ENCODE measurements at places on chromosomes 5 and 9.

DNA sequence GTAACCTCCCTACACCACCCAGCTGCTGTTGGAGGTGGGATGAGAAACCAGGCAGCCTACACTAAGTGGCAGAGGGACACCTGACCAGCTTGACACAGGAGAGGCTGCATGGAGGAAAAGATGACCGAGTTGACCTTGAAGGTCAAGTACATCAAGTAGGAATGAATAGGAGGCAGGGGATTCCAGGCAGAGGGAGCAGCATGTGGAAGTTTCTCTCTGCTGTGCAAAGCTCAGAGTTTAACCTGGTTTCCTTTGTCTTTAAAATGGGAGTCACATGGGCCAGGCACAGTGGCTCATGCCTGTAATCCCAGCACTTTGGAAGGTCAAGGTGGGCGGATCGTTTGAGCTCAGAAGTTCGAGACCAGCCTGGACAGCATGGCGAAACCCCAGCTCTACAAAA lies 32.6 kb downstream of the SPRY4 start:
- no peak for DNase-seq

DNA sequence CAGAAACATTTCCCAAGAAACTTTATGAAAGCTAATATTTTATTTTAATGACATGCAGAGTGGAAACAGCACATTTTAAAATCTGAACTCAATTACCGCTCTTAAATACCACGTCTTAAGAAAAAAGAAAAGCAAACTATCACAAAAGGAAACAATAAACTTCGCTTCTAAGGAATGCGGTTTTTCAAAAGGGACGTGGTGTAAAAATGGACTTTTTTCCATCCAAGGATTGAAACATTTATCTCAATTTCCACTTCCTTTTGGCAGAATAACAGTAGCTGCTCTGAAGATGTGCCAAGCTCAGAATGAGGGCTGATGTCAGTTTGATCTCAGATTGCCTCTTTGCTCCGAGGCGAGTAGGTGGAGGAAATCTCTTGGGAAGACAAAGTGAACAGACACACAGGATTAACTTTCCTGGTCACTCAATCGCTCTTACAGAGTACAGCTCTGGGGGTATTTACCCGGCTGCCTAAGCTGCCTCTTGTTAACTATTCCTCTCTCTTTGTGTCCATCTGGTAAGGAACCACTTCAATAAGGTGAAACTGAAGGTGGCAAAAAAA lies 158.5 kb downstream of the TRPM6 start:
- DNase-seq: no peak

DNA sequence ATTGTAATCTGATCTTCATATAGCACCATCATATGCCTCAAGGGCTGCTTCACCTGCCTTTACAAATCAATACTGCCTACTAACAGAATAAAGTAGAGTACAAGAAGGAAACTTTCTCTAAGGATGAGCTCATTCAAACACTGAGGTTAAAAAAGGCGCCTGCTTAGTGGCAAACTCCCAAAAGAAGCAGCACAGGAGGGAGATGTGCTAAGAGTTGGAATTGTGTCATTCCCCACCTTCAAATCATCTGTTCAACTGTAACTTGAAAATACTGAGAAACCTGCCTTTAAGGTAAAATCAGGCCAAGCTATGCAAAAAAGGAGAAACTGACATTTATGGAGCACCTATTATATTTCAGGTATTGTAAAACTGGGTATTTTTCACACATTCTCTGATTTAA lies 560.6 kb downstream of the PTPRD start:
- no peak for DNase-seq

DNA sequence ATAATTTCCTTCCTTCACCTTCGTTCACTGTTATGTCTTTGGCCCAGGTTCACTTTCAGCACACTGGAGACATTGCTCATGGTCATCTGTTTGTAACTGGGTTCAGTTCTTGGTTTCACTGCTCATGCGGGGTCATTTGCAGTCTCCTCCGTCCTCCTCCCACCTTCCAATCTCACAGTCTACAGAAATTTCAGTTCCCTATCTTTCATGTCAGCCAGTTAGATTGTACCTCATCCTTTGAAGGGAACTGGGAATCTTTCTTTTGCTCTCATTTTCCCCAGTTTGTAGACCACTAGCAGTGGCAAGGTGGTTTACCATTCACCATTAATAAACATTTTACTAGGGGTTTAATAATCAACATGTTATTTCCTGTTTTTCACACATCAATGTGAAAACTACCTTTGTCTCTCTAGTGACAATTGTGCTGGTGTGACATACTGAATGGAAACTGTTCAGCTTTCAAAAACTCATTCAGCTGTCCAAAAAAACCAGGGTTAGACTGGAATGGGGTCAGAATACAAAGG lies 100.9 kb upstream of the IL6ST start:
- DNase-seq: no peak

GRCh38 chr5:34511915-34512314 lies 144.2 kb upstream of the RAI14 start:
- no peak for DNase-seq

DNA sequence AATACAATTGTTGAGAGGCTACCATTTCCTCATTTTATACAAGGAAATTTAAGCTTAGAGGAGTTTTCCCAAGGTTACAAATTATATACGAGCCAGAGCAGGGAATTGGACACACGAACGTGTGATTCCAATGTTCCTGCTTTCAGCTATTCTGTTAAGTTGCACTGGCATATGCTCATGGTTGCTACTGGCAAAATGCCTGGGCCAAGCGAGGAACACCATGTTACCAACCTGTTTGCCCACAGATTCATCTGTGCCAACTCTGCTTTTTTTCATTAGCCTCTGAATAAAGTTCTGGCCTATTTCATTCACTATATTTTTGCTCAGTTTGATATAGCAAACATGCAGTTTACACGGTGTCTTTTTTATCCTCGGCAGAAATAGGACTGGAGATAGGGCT lies 5.1 kb upstream of the C5orf46 start:
- DNase-seq: no peak

- no peak for DNase-seq
Observed at GRCh38 chr5:175809531-175810121, 61.8 kb upstream of the CPLX2 start.

DNA sequence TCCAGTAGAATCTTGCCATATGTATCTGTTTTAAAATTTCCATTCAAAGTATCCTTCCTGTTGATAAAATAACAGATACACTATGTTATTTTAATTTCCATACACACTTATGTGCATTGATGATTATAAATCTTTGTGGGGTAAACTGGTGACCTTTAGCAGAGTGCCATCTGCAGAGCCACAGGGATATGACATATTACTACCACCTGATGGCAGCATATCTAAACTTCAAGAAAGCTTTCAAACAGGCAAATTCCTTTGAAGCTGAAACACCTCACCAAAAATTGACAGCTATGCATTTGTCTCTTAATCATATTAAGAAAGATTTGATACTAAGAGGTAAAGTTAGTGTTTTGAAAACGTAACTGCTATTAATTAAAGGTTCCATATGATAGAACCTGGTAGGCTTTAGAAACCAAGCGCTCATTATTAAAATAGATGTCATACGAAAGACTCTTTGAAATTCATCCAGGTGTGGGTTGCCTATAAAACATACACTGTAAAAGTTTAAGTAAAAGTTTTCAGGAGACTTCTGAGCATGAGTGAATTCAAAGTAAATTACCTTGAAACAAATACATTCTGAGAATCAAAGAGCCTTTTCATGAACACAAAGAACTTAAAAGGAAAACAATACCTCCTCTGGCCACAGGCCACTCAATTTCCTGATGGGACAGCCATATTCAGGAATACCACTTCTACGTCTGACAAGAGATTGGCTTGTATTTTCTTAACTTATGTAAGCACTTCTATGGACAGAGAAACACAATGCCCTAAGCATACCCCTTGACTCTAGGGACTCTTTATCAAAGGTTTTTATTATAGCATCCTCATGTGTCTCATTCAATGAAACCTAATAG lies 93.3 kb downstream of the KIAA0825 start:
- DNase-seq: no peak

- no peak for DNase-seq
Observed at GRCh38 chr9:37032713-37033112, 1.4 kb downstream of the PAX5 start.

DNA sequence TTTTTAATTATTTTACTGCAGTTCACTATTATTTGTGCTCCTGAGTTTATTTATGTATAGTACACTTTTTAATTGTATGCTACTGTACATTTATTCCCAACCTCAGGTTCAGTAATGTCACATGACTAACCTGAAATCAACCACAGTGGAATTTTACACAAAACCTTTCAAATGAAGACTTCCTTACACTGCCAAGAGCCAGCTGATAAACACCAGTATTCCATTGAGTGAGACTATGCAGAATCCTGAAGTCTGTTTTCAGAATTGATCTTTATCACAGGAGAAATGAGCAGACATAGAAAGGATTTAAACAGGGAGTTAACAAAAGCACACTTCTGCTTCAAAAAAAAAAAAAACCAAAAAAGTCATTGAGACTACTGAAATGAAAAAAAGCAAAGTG lies 219.5 kb downstream of the PRR16 start:
- no peak for DNase-seq

DNA sequence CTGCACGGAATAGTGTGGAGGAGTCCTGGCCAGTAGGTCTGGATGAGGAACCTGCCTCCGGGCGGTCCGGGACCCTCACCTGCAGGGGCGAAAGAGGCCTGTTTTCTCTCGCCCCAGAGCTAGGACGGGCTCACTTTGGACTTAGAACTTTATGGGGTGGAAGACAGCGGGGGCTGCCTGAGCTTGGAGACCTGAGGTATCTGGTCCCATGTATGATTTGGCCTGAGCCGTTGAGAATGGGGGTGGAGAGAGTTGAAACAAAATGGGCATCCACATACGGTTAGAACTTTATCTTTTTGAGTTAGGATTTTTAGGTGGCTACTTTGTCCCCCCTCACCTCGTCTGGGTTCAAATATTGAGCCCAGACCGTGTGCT lies 681 bp upstream of the ETF1 start:
- no peak for DNase-seq

GRCh38 chr5:132001647-132002561 lies 9.6 kb downstream of the ACSL6 start:
- no peak for DNase-seq

DNA sequence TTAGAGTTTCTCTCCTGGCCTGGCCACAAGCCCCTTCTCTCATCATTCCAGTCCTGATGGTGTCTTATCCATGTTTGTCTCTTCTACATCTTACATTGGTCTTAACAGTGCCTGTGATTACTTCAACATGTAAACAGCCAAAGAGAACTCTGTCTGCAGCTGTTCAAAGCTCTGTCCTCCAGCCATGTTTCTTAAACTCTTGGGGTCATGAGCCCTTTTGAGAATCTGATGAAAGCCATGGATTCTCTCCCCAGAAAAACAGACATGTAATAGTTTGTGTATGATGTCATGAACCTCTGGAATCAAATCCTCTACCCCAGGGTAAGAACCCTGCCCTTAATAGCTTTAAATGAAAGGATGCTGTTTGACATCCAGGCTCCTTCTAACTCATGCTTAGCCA lies 30.1 kb downstream of the MAMDC2 start:
- no peak for DNase-seq

DNA sequence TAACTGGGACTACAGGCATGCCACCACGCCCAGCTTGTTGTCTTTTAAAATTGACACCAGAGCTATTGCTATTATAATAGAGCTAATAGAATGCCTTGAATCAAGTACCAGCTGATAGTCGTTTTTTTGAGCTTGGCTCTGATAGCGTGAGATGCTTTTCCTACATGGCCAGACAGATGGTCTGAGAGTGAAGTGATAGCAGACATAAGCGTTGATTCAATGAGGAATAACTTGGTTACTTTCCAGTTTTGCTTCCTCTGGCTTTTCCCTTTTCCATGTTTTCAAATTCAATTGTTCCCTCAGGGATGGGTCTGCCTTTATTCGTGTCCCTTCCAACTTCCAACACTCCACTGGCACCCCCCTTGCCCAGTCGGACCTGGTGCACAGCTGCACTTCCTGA lies 15.4 kb downstream of the AGXT2 start:
- no peak for DNase-seq

DNA sequence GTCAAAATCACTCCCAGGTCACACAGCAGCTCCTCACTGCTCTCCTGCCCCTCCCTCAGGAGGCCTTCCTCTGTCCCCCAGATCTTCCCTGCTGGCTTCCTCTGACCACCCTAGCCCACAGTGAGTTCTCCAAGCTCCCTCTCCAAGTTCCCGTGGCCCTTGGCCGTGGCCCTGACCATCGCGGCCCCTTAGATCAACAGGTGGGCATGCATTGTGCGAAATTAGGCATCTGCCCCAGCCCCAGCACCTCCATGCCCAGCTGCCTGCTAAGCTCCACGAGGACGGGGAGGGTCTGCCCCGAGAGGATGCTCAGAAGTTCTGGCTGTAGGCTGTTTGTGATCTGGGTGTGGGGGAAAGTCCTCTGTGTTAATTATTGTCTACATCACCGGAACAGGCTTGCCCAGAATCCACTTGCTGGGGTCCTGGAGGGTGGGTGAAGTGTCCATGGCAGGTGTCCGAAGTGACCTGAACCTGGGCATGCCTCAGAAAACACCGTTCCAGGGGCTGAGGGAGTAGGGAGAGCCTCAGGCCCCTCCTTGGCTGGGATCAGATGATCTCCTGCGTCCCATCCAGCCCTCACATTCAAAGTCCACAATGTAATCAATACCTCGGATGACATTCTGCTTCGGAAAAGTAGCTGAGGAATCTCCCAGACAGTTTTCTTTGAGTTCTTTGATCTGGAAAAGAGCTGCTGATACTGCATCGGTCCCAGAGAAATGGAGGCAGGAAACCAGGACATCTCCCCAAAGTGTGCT lies 194.8 kb downstream of the PAX5 start:
- no peak for DNase-seq

- no peak for DNase-seq
Observed at GRCh38 chr9:16645970-16646369, 224.5 kb downstream of the BNC2 start.

DNA sequence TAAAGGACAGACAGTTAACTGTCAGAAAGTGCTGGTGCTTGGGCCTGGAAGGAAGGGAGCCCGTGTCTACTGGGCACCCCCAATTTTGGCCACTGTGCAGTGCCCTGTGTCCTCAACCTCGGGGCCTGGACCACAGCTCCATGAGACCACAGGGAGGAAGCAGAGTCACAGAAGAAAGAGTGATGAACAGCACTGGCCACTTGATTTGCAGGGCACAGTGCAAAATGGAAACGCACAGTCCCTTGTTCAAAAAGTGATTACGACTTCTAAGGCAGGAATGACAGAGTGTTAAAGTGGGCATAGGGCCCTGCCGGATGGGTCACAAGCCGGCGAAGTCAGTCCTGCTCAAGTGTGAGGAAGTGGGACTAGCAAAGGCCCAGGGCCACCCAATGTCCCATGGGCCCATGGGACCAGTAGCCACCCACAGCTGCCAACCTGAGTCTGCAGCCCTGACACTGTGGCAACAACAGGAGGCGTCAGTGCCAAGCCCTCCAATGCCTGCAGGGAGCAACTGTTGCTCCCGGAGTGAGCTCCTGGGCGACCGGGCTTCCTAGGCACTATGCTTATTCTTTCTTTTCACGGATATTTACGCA lies 85.4 kb downstream of the ADAMTS2 start:
- peak; percentile 12 for DNase-seq

All from activated CD4-positive, CD25-positive, alpha-beta regulatory T cell treated with anti-CD3 and anti-CD28 coated beads, Interleukin-2, amount 50 U/mL, for 72 hours (primary cell).